Inflammatory macrophage treated with lipopolysaccharide for 4 hours (primary cell): ENCODE measurements at places on chromosomes 6 and 20.

DNA sequence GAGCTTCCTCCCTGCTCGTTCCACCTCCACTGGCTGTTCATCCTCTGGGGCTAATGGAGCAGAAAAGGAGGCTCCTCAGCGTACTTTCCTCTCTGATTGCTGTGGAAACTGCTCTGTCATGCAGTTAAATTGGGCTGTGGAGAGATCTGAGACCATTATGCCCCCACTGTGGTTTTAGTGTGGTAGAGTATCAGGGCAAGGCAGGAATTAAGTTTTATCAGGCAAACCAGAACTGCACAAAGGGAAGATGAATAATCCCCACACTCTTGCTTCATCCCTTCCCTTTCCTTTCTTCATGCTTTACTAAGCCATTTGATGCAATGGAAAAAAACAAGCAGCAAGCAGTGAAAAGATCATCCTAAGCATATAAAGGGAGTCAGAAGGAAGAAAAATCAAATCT, 11.9 kb upstream of the ME1 start:
- peak; percentile 80 for DNase-seq

DNA sequence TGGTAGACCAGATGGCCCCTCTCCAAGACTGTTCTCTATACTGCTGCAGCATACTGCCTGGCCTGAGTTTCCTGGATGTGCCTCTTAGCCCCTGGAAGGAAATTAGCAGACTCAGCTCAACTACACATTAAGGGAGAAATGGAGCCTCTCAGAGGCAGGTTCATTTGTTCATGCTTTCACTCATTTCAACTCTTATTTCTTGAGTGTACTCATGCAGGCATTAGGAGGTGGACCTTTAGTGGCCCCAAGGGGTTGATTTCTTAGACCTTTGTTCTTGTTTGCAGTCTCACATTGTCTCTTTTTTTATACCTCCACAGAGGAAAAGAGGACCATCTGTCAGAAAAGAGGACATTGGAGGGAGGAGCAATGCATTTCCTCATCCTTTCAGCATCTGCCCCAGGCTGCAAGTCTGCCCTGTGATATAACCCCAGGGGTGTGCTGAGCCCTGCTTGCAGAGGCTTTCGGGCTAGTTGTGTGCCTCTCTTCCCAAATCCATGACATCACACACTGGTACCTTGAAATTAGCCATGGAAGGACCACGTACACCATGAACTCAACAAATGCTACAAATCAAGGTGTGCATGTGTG, 456.2 kb downstream of the CD83 start:
- DNase-seq = no peak

DNA sequence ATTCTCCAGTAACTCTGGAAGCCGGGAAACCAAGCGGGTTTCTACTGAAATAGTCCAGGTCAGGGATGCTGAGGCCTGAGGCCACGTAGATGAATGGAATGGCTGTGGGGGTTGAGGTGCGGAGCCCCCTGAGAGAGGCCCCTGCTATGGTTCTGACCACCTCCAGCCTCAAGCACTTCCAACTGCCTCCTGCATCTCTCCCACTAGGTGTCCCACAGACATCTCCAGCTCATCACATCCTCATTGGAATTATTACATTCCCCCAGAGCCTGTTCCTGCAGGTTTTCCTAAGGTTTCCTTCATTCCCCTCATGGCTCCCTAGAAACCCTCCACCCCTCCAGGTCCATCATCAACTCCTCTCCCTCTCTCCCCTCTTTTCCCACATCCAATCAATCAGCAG, 48.7 kb downstream of the UNC5CL start:
- DNase-seq = no peak

DNA sequence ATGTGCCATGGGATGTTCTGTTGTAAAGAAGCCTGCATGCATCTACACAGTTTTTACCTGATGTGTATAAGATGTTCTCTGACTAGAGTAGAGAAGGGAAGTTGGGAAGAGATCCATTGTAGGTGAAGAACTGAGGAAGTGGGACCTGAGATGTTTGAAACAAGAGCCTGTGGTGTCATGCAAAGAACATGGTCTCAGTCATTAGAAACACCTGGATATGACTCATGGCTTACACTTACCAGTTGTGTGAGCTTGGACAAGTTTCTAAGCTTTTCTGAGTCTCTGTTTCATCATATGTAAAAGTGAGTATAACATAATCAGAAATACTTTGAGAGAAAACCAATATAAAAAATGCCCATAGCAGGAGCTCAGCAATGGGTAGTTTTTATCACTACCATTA, 51.9 kb upstream of the SEC63 start:
- no peak for DNase-seq

- no peak for DNase-seq
Observed at GRCh38 chr20:58402827-58403226, 13.8 kb downstream of the VAPB start.

DNA sequence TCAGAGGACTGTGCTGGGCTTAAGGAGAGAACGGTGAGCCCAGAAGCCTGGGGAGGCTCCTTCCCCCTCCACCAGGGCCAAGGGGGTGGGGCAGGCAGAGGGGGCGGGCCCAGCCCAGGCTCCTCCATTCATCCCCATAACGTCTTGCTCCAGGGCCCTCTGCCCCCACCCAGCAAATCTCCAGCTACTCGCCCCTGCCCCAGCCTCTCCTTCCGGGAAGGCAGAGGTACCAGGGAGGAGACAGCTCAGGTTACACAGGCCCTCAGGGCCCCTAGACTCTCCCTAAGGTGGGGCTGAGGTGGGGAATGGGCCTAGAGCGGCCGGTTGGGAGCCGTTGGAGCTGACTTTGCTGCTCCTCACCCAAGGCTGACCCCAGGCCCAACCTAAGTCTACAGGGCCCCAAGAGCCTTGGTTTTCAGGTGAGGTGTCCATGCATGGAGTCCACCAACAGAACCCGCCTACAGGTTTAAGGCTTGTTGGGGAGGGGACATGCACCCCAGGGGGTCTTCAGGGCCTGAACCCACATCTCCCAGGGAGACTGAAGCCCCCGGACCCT, 1.2 kb downstream of the LAMA5 start:
- no peak for DNase-seq

GRCh38 chr6:139016337-139017213, 12.0 kb upstream of the ABRACL start:
- peak; percentile 53 for DNase-seq

GRCh38 chr20:30484749-30485070, 772.8 kb upstream of the DEFB115 start:
- no peak for DNase-seq

DNA sequence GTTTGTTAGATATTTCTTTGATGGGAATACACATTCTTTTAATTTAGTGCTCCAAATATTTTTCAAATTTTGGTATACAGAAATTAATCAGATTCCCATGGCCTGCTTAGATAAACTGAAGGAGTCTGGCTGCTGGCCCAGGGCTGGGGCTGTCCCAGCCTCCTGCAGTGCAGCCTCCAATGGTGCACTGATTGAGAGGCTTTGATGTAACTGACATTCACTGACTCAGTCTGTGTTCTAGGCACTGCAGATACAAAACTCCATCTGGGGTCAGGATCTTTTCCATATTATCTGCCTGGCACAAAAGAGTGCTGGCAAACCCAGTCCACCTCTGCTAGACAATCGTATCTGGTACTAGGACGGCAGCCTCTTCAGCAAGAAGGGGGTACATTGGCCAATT, 64.8 kb downstream of the GRIK2 start:
- DNase-seq = no peak

- no peak for DNase-seq
Observed at GRCh38 chr20:56967916-56968315, 298.5 kb downstream of the BMP7 start.

DNA sequence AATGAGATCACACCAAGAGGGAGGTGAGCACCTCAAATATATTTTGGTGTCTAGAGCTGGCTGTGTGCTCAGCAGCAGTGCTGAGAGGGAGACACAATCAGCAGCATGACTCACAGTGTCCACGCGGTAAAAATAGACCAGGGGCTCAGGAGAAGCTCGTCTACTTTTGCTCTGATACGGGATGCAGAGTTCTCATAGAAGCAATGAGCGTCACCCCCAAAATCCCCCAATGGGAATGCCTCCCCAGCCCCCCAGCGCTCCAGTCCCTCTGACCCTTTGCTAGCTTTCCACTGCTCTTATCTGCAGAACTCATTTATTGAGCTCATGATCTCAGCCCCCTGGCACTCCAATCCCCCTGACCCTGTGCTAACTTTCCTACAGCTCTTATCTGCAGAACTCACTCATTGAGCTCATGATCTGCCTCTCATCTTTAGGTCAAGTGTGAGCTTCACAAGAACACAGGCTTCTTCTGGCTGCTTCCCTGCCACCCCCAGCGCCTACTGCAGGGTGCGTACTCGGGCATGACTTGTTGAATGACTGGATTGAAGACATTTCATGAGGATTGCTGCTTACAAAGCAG, 34.0 kb downstream of the SYNDIG1 start:
- no peak for DNase-seq

DNA sequence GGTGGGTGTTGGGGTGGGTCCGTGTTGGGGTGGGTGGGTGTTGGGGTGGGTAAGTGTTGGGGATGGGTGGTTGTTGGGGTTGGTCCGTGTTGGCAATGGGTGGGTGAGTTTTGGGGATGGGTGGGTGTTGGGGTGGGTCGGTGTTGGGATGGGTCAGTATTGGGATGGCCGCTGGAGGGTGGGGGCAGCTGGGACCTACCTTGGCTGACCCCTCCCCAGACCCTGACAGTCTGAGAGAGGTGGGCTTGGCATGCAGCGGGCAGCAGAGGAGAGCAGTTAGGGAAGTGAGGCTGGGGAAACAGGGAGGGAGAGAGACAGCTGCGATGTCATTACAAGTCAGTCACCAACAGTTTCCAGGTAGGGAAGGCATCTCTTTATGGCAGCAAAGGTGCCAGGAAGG, 23.1 kb upstream of the GATA5 start:
- no peak for DNase-seq

GRCh38 chr6:137089305-137089704, 44.5 kb upstream of the IL20RA start:
- no peak for DNase-seq

DNA sequence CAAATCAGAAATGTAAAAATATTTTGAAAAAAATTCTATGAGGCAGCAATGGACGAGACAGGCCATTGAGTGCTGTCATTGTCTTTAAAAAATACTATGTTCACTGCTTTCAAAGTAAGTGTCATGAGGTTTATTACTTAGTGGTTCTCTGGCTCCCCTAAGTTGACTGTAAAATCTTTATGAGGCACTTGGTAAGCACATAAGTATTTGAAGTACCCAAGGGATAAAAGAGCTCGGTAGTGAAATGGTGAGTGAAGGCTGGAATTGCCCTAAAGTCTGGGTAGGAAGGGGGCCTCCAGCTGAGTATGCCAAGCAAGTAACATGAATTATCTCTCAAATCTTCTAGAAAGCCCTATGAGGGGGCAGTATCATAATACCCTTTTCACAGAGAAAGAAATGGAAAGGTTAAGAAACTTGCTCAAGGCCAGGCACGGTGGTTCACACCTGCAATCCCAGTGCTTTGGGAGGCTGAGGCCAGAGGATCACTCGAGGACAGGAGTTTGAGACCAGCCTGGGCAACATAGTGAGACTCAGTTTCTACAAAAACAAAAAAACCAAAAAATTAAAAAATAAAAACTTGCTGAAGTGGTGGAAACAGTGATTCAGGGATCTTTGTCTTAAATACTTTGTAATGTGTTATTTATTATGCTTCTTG, 5.5 kb upstream of the CTCFL start:
- DNase-seq = no peak

GRCh38 chr20:63194007-63194796, 21.7 kb downstream of the YTHDF1 start:
- DNase-seq = no peak

- no peak for DNase-seq
Observed at GRCh38 chr6:148805777-148806176, 58.9 kb downstream of the UST start.

DNA sequence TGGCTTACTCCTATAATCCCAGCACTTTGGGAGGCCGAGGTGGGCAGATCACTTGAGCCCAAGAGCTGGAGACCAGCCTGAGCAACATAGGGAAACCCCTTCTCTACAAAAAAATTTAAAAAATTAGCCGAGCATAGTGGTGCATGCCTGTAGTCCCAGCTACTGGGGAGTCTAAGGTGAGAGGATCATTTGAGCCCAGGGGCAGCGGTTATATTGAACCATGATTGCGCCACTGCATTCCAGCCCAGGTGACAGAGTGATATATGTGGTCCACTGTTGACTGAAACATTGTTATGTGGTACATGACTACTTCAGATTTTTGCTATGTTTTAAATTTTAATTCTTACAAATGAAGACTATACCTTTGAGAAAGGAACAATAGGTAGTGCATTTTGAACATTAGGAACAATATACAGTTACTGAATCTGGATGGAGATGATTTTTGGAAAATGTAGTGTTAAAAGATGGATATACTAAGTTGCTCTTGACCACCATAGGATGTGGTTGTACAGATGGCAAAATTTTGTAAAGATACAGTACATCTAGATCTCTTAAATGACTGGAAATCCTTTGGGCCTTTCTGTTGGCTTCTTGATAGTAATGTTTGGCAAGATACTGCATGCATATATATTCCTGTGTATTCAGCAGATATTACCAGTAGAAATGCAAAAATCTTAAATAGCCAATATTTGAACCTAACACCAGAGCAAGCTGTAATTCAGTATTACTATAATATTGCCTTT, 35.9 kb downstream of the MAPK14 start:
- no peak for DNase-seq

- DNase-seq = no peak
Observed at GRCh38 chr6:10266061-10266460, 148.8 kb downstream of the TFAP2A start.

DNA sequence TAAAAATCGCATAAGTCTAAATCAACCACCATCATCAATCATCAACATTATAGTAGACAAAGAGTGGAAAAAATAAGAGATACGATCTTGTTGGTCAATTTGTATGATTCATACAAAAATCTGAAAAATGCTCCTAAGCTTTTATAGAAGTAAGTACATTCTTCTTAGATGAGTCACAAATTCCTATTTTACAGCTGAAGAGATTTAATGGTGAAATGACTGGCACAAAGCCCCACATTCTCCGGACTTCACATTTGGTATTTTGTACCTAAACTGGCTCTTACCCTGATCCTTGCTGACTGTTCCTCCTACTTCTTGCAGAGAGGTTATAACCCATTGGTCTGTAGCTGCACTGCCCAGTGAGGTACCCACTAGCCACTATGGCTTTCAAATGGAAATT, 29.9 kb upstream of the PREP start:
- DNase-seq = no peak
